ENCODE measurements at places on chromosomes 1 and 21.

- no peak for DNase-seq
Measured at GRCh38 chr1:75129660-75129982, 4.6 kb upstream of the LHX8 start.

DNA sequence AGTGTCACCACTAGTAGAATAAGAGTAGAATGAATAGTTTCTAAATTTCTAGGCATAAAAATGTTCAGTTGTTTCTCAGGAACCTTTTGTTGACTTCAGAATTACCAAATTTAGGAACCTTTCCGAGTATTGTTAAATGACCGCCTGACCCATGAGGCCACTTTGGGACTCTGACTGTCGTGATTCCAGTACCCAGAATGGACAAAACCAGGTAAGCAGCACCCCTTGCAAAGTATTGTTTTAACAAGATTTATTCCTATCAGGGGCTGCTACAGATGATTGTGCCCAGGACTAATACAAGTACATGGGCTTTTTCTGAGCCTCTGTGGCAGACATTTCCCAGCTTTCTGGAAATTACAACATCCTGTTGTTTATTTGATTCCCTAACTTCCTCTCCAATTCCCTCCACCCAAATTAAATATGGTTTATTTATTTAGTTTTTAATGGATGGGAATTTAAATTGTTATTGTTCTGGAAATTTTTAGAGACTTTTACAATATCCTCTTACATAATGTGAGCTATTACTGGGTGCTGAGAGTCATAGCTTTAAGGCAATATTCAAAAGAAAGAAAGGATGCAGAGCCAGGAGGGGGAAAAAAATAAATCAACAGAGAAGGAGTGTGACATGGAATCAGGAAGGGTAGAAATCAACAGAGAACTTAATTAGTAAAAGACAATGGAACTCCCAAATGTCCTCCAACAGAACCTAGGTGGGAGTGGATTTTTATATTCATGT lies 37.4 kb upstream of the NTPCR start:
- DNase-seq: no peak

- no peak for DNase-seq
Measured at GRCh38 chr21:46486481-46487126, 27.9 kb downstream of the DIP2A start.

DNA sequence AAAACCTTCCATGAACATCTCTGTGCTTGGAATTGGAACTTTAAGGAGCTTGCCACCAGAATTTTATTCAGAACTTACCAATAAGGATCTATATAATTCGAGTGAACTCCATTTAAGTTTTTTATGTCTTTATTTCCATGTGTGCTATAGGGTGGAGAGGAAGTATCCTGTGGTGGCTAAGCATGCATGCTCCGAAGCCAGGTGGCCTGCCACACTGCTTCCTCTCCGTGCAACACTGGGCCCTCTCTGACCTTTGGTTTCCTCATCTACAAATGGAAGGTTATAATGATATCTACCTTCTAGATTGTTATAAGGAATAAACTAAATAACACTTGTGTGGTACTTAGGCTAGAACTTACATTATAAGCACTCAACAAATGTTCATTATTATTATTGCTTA lies 382.1 kb downstream of the PTPRC start:
- DNase-seq: peak; percentile 15

- DNase-seq: peak; percentile 63
Measured at GRCh38 chr1:150162862-150163706, 13.4 kb downstream of the PLEKHO1 start.

DNA sequence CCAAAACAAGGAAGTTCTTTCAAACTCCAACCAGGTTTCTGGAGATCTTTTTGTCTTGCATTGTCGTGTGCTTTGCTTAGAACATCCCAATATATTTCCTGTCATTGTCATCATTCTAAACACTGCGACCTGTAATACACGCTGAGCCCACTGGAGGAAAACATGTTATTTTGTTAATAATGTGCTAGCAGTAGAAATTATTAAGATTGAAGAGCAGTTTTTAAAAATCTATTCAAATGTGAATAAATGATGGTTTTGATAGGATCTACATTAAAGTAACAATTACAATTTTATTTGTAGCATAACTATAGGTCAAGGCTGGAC lies 268.5 kb downstream of the PTPRC start:
- no peak for DNase-seq

DNA sequence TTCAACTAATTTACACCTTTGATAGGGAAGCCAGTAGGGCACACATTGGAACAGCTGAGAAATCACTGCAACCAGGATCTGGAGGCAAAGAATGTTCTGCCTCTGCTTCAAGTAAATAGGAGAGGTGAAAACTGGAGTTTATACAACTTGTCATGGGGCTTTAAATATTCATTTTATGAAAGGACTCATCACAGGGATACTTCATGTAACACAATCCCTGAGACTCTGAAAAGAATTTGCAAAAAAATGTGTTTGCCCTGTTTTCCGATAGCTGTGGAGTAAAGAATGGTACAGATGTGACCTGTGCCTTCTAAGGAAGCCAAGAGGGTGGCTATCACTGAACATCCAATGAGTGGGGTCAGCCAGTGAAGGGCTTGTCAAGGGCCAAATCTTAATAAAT lies 152.0 kb downstream of the LMX1A start:
- DNase-seq: no peak

GRCh38 chr1:206040328-206040727 lies 12.6 kb upstream of the RHEX start:
- no peak for DNase-seq

- DNase-seq: no peak
Measured at GRCh38 chr1:26010825-26011224, 10.8 kb upstream of the EXTL1 start.

DNA sequence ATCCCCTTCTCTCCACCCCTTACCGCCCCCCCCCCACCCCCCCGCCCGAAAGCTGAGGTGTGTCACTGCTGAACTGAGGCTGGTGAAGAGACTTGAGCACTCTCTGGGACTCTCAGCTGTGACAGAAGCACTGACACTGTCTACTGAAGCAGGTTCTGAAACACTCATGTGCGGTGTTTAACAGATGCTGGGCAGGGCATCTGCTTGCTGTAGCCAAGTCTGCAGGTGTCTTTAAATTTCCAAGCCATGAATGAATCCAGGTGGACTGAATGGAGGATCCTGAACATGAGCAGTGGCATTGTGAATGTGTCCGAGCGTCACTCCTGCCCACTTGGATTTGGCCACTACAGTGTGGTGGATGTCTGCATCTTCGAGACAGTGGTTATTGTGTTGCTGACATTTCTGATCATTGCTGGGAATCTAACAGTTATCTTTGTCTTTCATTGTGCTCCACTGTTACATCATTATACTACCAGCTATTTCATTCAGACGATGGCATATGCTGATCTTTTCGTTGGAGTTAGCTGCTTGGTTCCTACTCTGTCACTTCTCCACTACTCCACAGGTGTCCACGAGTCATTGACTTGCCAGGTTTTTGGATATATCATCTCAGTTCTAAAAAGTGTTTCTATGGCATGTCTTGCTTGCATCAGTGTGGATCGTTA lies at the start of gene GPR52:
GPR52 (plus strand) TSS at position 99 of the 665 bp plus-strand sequence; CDS start at position 247, 148 bp downstream.
- DNase-seq: no peak

DNA sequence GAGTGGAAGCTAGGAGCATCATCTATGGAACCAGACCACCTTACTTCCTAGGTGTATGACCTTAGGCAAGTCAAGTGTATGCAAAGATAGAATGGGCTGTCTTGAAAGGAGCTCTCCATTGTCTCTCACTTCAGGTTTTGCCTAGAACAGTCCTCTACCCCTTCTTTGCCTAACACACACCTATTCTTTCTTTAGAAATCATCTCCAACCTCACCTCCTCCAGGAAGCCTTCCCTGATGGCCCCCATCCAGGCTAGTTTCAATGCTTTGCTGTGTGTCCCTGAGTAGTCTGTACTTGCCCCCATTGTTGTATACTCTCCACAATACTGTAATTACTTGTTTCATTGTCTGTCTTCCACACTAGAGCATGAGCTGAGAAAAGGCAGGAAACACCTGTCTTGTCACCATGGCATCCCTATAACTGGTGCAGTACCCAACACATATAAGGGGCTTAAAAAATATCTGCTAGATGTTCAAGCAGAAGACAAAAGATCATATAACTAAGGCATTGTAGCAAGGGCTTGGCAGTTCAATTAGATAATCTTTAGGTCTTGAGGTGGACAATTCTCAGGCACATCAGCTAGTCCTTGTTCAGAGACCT lies 83.0 kb downstream of the RRAGC start:
- no peak for DNase-seq

DNA sequence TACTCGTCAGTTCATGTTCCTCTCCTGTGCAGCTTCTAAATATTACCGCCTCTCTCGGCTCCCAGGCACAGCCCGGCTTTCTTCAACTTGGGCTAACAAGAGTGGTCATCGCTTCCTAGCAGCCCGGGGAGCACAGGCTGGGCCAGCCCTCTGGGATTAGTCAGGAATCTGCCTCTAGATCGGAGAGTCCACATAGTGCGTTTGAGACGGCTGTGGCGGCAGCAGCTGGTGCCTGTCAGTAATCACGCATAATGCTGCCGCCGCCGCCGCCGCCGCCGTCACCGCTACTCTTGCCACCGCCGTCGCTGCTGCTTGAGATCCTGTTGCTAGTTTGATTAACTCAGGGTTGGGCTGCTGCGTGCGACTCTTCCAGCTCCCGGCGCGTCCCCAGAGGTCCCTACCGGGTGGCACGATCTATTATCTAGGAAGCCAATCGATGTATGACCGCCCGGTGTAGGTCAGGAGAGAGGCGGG lies at the start of gene RXRG:
RXRG (minus strand) TSS at position 230 of the 474 bp plus-strand sequence. CDS start 233 bp downstream, outside the sequence.
- peak; percentile 2 for DNase-seq

DNA sequence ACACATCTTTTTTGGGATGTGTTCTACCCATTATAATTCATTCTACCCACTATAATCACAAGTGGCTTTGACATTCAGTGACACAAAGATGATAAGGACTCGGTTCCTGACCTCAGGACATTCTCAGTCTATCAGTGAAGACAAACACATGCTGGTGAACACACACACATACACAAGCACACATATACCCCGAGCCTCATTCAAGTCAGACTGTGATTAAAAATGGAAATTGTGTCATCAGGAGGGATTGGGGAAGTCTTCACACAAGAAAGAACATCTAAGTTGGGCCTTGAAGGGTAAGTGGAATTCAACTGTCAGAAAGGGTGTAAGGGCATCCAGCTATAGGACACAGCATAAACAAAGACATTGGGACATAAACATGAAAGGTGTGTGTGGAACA lies 2.6 kb upstream of the LAD1 start:
- DNase-seq: no peak

DNA sequence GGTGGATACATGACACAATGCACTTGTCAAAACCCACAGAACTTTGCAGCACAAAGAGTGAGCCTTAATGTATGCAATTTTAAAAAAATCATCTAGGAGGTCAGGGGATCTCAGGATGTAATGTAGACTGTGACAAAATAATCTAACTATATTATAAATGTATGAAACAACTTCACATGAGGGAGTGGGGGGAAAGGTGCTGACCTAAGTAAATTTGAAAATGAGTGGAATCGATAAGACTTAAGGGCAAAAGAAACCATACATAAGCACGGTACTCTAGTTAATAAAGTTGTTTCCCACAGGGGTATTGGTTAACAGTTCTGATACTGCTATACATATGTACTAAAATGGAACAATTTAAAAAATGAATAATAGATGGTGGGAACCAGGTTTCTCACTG lies 64.7 kb downstream of the PRPF38A start:
- DNase-seq: no peak

DNA sequence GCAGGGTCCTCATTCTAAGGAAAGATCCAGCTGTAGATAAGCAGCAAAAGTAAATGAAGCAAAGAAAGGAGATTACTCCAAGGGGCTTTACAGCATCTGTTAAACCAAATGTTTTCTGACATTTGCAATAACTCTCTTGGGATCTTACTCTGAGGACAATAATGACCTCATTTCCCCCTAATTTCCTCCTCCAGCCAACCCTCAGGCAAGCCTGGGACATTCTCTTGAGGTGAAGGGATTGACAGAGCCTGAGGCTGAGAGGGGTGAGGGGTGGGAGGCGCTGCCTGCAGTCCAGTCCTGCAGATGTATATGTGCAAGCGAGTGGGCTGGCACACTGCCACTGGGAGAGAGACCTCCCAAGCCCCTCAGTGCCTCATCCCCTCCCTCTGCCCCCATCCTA lies 40.5 kb upstream of the NEK2 start:
- DNase-seq: no peak

GRCh38 chr1:171446386-171446785 lies 38.9 kb upstream of the PRRC2C start:
- DNase-seq: no peak

DNA sequence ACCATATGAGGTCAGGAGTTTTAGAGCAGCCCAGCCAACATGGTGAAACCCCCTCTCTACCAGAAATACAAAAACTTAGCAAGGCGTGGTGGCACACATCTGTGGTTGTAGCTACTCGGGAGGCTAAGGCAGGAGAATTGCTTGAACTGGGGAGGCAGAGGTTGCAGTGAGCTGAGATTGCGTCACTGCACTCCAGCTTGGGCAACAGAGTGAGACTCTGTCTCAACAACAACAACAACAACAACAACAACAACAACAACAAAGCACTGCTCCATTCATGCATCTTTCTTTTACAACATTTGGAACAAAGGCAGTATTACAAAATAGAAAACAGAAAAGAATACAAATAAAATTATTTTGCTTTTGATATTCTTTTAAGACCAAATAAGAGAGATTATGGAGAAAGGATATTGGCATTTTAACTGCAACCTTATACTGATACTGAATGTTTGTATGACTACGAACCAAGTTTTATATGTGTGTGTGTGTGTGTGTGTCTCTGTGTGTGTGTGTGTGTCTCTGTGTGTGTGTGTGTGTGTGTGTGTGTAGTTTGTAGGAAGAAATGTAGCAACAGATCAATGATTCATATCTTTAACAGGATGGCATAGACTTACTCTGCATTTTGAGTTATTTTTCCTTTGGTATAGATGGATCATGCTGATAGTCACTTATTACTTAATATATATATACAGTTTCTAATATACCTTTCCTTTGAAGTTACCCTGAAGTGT lies 24.6 kb downstream of the ATF6 start:
- DNase-seq: no peak

DNA sequence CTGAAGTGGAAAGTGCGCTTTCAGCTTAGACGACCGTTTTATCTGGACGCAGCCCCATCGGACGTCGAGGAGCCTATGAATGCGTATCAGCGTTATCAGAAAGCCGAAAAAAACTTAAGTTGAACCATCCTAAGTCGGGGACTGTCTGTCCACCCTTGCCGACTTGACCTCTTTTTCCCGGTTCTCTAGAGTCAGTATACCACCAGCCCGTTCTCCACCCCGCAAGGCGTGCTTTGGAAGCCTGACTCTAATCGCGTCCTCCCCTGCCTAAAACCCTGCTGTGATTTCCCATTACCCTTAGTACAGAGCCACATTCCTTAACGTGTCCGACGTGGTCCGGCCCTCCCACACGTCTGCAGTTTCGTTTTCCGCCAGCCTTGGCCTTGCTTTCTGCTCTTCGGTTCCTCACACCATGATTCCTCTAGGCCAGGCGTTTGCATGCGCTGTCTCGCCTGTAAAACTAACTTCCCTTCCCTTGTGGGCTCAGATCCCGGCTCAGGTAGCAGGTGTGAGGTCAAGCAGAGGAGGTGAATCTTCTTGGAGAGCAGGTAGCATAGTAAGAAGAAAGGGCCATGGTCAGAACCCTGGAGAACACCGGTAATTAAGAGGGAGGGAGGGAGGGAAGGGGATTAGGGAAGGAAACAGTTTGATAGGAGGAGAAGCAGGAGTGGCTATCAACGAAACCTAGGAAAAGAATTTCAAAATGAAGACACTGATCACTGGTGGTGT lies 865 bp downstream of the ADPRS start:
- DNase-seq: no peak
